ENCODE measurements at places on chromosomes 5 and 9. TPM values are rescaled to one million over a fixed set of nuclear protein-coding genes. Genes with fewer than 3 reads are reported as not detected.

LHX6 gene
- total RNA-seq: not detected

ALDH7A1 gene
- total RNA-seq: 43.2 TPM

HAVCR1 gene
- not detected for total RNA-seq

MED7 gene
- total RNA-seq: 4.3 TPM

C9orf50 gene
- total RNA-seq: not detected

GABRA1 gene
- total RNA-seq: not detected

LCN1 gene
- not detected for total RNA-seq

BTF3 gene
- total RNA-seq: 233 TPM

CXCL14 gene
- not detected for total RNA-seq

ZBTB34 gene
- 4.4 TPM for total RNA-seq

PTRH1 gene
- total RNA-seq: 13.7 TPM

NDUFAF2 gene
- total RNA-seq: 27.7 TPM

BNIP1 gene
- 21.0 TPM for total RNA-seq

GFPT2 gene
- total RNA-seq: 57.2 TPM

FRMD3 gene
- 0.94 TPM for total RNA-seq

NUTM2F gene
- total RNA-seq: not detected

PIP5K1B gene
- not detected for total RNA-seq

F12 gene
- total RNA-seq: 0.90 TPM

PRRT1B gene
- total RNA-seq: not detected

ANXA2R gene
- total RNA-seq: 1.4 TPM

IFNA2 gene
- total RNA-seq: not detected
